Upper lobe of right lung (tissue), 1 donor: ENCODE measurements at places on chromosomes 2 and 18.

DNA sequence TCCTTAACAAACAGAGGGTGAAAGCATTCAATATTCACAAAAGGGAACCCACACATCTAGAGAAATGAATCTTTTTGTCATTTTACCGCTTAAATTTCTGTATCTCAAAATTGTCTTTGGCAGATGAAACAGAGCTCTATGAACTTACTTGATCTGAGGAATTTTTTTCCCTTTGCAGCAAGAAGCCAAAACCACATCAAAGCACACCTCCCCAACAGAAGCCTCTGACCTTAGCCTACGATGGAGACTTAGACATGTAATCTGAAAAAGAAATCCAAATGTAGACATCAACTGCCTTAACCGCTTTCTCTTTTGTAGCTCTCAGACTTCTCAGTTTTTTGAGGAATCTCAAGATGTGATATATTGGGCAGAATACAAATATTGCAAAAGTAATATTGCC is 287.9 kb upstream of the HNMT start:
- DNase-seq = no peak

GRCh38 chr2:133768658-133769435 is 200.6 kb upstream of the NCKAP5 start:
- no peak for DNase-seq

GRCh38 chr18:38900445-38900844 is 1334.8 kb upstream of the CELF4 start:
- DNase-seq = no peak

GRCh38 chr2:240998706-240998994 is 232 bp downstream of the SNED1 start:
- no peak for DNase-seq

DNA sequence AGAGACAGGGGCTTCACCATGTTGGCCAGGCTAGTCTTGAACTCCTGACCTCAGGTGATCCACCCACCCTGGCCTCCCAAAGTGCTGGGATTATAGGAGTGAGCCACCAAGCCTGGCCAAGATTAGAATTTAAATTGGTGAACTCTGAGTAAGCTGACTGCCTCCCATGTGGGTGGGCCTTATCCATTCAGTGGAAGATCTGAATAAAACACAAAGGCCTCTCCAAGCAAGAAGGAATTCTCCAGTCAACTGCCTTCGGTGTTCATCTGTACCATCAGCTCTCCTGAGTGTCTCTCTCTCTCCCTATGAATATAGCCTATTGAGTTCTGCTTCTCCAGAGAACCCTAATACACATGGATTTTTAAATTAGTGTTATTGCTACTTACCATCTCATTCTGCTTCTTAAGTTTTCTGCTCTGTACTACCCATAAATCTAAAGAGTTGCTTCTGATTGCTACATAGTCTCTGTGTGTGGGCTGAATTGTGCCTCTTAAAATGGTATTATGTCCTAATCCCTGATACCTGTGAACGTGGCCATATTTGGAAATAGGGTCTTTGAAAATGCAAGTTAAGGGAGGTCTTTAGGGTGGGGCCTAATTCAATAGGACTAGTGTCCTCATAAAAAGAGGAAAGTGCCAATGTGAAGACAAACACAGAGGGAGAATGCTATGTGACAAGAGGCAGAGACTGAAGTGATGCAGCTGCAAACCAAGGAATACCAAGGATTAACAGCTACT is 36.3 kb downstream of the FBXO11 start:
- no peak for DNase-seq

DNA sequence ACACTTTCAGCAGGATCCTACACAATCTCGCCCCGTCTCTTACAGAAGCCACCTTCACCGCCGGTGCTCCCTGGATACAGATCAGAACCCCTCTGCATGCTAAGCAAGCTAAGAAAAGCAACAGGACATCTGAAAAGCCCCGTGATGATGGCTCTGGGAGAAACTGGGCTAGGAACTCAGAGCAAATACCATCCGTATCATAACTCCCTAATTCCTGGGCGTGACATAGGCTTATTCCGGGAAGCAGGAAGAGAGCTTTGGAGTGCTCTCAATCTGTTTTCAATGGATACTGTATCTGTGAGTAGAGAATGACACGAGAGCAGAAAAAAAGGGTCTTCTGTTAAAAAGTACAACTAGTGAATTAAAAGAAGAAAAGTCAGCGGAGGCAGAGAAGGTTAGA is 121.6 kb downstream of the SPP2 start:
- DNase-seq = no peak

DNA sequence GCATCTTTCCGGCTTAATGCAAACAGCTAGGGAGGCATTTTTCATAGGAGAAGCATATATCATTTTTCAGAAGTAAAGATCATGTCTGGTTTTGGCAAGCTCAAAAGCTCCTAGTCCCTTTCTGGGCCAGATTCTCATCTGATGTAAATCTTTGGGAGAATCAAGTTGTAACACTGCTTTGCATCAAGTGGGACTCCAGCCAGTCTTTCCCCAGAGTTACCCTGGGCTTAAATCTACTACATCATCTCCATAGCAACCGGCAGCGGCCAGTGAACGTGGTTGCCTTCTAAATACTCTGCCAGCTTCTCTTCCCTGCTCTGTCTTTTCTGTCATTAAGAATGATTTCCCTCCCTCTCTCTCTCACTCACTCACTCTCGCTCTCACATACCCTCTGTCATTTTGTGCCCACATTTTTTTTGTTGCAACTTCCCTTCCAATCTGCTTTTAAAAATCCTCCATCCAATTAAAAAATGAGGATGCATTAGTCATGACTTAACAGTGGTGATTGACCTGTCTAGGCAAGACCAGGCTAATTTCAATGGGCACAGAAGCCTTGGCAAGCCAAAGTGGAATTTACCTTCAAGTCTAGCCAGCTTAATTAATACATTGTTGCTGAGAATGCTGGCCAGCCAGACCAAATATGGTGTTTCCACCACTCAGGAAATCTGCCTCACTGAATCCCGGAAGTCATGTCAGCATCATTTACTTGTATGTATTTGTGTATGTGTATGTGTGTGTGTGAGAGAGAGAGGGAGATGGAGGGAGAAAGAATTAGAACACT is 93.0 kb downstream of the NRP2 start:
- no peak for DNase-seq

- DNase-seq = no peak
These were observed 59.0 kb upstream of the SPATS2L start for GRCh38 chr2:200247494-200247893.

DNA sequence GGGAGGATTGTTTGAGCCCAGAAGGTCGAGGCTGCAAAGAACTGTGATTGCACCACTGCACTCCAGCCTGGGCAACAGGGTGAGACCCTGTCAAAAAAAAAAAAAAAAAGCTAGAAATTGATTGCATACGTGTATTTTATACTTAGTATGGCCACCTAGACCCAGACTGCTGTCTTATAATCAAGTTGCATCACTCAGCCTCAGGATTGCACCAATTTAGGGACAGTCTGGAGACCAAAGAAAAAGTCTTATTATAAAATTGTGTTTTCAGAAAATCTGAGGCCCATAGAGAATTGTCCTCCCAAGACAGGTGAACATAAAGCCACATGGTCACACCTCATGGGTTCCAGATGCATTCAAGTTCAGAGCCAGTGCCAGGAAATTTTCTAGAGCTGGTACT is 17.1 kb upstream of the PLEKHM3 start:
- DNase-seq = no peak

DNA sequence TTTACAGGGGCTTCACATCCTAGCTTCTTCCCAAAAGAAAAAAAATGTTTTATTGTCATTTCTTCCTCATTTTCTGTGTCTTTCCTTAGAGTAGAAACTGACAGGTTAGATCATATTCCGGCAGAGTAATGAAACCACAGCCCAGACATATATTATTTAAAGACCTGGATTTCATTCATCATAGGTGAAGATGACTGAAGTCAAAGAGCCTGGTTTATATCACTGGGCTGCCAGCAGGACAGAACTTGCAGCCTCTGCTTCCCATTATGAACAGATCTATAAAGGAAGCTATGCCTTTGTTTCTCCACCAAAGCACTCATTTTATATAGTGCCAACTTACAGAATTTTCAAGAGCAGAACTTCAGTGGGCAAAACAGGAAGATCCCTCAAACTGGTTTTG is 137.9 kb downstream of the METTL4 start:
- DNase-seq = no peak

- no peak for DNase-seq
These were observed 104.5 kb upstream of the TTC39C start for GRCh38 chr18:23910032-23910431.

DNA sequence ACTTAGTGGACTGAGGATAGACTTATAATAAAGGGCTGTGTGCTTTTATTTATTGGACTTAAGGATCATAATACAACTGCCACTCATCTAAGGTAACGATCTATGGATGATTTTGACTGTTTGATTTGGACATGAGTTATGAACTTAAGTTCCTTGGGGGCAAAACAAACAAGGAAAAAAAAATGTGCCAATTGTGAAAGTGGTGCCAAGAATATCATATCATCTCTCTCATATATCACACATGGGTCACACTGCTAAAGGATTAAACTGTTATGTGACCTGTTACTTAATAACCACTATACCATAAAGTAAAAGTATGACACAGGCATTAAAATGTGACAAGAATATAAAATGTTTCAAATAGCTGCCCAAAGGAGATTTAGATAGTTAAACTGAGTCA is 886.3 kb downstream of the ERBB4 start:
- DNase-seq = no peak

DNA sequence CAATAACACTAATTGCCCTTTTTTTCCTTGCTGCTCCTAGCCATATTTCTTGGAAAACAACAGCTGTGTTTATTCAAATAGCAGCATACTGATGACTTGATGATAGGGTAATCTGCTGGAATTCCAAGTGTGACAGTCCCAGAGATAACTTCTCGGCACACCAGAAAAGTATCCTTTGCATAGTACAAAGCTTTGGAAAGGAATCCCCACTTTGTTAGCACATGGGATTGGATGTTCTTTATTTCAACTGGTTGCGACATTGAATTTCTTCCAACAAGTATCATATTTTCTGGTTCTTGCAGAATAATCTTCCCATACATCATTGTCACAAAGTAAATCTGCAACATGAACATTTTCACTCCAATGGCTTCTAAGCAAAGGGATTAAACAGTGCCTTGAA is 445.8 kb upstream of the ACVR2A start:
- DNase-seq = no peak

- no peak for DNase-seq
These were observed 221.6 kb downstream of the PIK3C3 start for GRCh38 chr18:42176599-42176998.

GRCh38 chr2:181553244-181553643 is 96.1 kb downstream of the ITGA4 start:
- no peak for DNase-seq

- peak; percentile 92 for DNase-seq
These were observed 66.8 kb downstream of the CRACDL start for GRCh38 chr2:98869272-98869641.

- no peak for DNase-seq
These were observed 61.3 kb downstream of the LONRF2 start for GRCh38 chr2:100260712-100261620.

GRCh38 chr2:205650450-205650849 is 31.9 kb upstream of the NRP2 start:
- no peak for DNase-seq

DNA sequence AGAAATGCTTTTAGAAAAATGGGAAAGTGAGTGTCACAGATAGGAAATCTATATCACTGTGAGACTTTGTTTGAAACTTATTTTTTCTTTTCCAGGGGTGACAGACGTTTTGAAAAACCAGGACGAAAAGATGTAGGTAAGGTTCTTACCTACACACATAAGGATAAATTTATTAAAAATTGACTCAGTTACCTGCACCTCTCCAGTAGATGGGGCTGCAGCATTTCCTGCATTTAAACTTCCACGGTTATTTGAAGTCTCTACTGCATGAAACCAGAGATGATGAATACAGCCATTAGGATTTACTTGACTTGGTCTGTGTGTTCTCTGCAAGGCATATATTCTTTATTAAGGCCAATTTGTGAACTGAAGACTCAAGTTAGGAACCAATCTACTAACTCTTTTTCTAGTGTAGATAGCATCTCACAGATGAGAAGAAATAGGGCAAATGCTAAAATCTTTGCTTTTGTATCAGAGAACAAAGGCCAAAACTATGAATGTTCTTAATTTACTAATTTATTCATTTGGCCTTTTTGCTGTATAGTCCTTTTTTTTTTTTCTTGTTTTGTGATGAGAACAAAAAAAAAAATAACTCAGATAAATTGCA is 15.0 kb downstream of the KCNJ13 start:
- no peak for DNase-seq

DNA sequence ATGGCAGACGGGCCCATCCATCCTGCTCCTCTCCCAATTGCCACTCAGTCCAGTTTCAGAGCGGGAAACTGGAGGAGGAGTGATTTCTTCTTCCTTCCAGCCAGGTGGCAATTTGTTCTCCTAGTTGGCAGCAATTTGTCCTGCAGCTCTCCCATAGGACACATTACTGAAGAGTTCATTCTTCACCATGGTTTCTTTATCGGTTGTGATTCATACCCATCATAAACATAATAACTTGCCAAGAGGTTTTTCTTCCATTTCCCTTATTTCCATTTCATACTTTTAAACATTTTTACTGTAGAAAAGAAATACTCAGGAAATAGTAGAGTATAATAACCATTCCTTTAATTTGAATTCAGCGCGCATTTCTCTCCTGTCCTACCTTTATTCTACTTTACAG is 377.9 kb upstream of the RAB12 start:
- DNase-seq = no peak

DNA sequence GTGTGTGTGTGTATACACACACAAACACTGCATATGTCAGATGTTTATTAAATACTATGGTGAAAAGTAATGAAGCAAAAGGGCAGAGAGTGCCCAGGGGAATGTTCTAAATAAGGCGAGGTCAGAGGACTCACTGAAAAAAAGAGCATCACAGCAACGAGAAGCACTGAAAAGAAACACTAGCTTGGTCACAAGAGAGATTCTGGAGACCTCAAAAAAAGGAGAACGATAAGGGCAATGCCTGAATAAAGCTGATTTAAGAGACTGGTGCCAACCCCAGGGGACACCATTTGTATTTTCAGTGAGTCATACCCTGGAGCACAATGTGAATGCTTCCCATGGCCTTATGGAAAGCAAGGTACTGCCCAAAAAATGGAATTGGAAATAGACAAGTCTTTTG is 14.5 kb downstream of the SLC40A1 start:
- DNase-seq = no peak

DNA sequence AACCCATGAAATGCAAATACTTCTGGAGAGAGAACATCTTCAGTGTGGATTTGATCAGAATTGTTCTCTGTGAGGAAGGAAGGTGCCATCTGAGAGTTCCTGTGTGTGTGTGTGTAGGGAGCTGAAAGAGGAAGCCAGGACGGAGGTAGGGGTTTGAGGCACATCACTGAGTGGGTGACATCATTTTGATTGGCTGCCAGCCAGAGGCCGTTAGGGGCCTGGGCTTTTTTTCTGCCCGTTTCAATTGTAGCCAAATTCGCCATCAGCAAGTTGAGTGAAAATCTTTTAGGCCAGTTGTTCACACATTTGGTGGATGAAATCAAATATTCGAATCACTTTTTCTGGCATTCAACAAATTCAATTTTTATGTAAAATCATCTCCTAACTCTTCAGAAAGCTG is 48.9 kb downstream of the TSN start:
- DNase-seq = no peak
